ENCODE measurements at places on chromosomes 5 and 9.
A peak's percentile ranks its signal among the peaks of the same experiment; 100 is the strongest.

- DNase-seq = no peak
Observed at GRCh38 chr9:115733318-115734110, 420.1 kb upstream of the PAPPA start.

DNA sequence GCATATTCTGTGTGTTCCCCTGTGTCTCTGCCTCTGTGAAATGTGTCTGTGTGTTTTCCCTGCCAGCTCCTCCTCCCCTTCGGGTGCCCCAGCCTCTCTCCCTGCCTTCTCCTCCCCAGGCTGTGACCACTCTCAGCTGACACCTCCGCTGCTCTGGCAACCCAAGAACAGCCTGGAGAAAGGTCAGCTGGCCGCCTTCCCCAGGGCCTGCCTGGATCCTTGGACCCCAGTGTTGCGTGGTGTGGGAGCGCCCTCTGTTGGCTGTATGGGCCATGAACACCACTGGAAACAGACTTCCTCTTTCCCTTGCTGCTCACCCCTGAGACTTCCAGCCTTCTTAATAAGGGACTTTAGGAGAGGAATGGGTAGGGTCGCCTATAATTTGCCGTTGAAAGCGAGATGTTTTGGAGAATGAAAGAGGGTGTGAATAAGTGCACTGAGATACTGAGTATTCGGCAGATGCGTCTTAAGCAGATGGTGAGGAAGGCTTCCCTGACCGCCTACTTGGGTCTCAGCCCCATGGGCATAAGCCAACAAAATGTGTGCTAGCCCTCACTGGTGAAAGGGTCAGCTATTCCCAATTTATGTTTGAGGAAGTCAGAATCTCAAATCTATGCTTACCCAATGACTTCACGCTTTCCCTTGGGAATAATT, 114.9 kb upstream of the TRIM32 start:
- DNase-seq = peak; percentile 1

GRCh38 chr9:128409978-128410377, 10.7 kb upstream of the CERCAM start:
- no peak for DNase-seq

- DNase-seq = no peak
Observed at GRCh38 chr9:124322618-124323432, 65.1 kb downstream of the NEK6 start.

DNA sequence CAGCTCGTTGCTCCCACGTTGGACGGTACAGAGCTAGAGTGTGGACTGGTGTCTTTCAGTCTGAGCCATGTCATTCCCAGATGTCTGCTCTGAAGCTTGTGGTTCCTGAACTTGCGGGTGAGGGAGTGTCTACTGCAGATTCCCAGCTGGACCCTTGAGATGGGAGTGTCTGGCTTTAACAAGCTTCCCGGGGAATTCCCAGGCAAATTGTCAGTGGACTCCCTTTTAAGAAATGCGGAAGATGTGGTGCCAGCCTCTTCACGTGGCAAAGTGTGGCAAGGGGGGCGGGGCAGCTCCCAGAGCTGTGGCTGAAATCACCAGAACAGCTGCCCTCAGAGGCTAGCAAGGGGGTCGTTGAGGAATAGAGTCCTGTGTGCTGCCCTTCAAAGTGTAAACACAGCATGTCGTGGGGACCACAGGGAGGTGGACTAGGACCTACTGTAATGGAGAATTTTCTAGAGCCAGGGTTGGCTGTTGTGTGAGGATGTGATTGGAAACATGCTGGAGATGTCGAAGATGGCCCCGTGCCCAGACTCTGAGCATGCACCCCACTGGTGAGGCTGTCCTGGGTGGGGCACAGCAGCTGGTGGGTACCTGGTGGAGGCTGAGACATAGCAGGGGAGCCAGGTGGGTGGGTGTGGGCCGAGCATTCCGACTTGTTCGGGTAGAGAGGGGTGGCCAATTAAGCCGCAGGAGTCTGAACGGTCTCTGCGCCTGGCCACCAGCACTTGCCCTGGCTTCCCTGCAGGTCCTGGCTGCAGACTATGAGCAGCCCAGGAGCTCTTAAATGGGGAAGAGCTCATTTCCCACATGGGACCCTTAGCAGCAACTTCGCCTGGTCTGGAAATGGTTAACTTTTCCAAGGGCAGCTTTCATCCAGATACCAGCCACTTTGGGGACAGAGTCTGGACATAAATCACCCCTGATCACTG, 37.4 kb downstream of the PRRX2 start:
- no peak for DNase-seq

DNA sequence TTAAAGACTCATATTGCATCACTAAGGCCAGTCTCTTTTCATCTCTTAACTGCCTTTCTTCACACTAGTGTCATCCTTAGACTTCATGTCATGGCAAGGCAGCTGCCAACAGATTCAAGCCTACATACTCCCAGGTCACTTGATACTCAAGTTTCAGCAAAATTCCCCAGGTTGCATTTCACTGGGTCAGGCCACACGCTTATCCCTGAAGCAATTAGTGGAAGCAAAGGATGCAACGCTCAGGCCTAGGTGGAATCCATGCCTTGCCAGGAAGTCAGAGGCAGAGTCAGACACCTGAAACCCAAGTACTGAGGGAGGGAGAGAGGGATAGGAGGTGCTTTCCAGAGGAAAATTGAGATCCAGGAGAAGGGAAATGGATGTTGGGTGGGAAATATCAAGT, 28.9 kb downstream of the YIPF5 start:
- no peak for DNase-seq

All from CD4-positive, alpha-beta T cell treated with Interleukin-12 subunit alpha and Interleukin-12 subunit beta, for 1 hour (primary cell).